ENCODE measurements at places on chromosomes 16 and 17.

DNA sequence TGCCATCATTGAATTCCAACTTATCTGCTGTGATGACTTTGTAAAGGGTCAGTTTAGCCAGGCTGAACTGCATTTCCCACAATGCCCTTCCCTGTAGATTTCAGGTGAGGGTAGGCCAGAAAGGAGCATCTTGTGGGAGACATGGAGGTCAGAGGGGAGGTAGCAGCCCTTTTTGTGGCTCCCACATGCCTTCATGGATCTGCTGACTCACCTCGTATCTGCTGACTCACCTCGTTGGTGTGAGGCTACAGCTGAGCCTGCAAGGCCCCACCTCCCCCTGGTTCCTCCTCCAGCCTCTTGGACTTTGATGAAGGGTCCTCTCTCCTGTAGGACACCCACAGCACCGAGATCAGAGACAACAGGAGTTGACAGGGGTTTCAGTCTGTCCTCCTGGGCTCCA, 102.5 kb downstream of the SALL1 start:
- no peak for DNase-seq

GRCh38 chr17:71535321-71535720, 585.5 kb upstream of the SOX9 start:
- no peak for DNase-seq

- no peak for DNase-seq
These were observed 7.7 kb downstream of the PSMD7 start for GRCh38 chr16:74304164-74304834.

DNA sequence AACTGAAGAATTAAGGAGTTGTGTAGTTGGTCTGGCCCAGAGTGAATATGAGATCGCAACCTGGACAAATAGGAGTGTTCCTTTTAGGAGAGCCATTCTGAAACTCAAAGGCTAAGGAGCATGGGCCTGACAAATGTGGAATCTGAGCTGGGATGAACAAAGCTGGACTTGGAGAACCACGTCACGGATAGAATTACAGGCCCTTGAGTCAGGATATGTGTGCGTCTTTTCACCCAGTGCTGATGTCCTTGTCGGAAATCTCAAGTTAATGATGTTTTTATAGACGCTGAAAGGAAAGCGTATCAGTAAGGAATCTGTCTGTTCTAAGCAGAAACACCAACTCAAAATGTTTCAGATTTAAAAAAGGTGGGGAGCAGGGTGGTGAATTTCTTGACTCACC, 173.8 kb upstream of the ZKSCAN2 start:
- no peak for DNase-seq

- no peak for DNase-seq
These were observed 63.0 kb upstream of the LRRC37A3 start for GRCh38 chr17:64982139-64982915.

DNA sequence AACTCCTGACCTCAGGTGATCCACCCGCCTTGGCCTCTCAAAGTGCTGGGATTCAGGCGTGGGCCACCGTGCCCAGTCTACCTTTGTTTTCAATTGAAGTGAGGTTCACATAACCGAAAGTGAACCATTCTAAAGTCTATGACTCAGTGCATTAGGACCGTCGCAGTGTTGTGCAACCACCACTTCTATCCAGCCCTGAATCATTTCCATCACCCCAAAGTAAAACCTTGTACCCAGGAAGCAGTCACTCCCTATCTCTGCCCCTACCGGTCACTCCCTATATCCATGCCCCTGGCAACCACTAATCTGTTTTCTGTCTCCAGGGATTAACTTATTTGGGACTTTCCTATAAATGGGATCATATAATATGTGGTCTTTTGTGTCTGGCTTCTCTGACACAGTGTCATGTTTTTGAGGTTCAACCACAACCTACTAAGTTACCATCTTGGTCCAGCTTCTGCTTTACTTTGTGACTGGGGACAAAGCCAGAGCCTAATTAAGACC, 28.3 kb upstream of the CDC42EP4 start:
- DNase-seq, result no peak

- DNase-seq, result no peak
These were observed 16.0 kb upstream of the SP6 start for GRCh38 chr17:47866941-47867340.

DNA sequence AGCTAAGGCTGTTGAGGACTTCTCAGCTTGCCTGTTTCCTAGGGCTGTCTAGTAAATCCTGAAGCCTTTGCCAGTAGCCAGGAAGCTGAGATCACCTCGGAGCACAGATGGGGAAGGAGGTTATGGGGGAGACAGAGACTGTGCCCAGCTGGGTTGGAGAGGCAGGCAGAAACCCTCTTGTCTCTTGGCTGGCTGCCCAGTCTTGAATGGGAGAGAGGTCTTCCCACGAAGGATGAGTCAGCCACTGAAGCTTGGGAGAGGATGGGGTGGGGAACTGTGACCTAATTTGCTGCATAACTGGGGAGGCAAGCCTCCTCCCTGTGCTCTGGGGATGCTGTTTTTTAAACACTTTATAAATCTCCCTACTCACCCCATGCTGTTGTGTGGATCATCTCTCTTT, 69.8 kb downstream of the SHISA9 start:
- no peak for DNase-seq

- DNase-seq, result no peak
These were observed 64.2 kb upstream of the TNRC6C start for GRCh38 chr17:77894126-77894956.

- no peak for DNase-seq
These were observed 3.4 kb upstream of the CDT1 start for GRCh38 chr16:88800277-88800592.

DNA sequence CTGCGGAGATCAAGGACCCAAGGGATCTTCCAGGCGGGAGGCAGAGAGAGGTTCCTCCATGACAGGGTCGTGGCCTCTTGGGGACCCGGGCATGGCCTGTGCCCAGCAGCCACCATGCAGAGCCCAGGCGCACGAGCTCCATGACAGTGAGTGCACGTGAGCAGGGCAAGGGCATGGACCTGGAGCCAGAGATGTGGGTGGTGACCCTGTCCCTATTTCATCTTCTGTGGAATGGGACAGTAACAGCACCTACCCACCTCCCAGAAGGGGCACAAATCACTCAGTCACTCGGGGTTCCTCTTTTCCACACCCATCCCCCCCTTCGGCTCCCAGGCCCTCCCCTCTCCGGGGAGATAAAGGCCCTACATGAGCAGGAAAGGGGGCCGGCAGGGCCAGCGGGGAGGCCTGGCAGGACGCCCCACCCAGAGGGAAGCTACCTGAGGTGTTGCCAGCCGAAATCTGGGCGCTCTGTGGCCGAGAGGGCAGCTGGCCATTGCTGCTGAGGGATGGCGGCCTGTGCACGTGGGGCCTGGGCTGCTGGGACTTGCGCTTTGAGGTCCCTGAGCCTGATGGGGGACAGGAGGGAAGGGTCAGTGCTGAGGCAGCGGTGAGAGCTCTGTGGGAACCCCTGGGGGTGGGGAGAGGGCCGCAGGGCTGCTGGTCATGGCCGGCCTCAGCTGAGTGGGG, 10.4 kb downstream of the UBALD2 start:
- no peak for DNase-seq

DNA sequence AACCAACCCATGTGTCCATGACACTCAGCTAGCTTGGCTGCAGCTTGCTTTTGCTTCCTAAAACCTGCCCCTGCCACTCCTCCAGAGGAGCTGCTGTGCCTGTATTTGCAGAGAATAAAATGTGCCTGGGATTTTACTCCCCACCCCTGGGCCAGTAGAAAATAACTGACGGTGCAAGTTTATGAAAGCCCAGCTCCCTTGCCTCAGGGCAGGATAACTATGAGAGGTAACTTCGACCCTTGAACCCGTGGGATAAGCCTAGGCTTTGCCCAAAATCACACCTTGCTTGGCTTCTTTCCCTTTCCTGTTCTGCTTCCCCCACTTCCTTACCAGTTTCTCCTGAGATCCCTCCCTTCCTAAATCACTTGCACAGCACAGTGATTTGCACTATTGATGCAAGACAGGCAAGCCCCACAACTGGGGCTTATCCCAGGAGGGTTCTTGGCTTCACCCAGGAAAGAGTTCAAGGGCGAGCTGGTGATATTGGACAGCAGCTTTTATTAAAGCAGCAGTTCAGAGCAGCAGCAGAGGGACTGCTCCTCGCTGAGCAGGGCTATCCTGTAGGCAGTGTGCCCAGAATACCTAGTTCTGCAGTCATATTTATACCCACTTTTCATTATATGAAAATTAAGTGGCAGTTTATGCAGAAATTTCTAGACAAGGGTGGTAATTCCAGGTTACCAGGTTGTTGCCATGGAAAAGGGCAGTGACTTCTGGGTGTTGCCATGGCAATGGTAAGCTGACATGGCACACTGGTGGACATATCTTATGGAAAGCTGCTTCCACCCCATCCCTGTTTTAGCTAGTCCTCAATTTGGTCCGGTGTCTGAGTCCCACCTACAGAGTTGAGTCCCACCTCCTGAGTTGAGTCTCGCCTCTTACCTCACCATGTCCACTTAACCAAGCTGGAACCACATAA, 6.3 kb upstream of the ERCC4 start:
- DNase-seq, result no peak

- DNase-seq, result no peak
These were observed 17.3 kb upstream of the WSCD1 start for GRCh38 chr17:6052926-6053325.

GRCh38 chr16:26128296-26128695, 436.5 kb downstream of the HS3ST4 start:
- no peak for DNase-seq
